Vagina (tissue), 2 donors: ENCODE measurements at places on chromosomes 13 and 19. TPM values are rescaled to one million over a fixed set of nuclear protein-coding genes. Genes with fewer than 3 reads are reported as not detected.

ZNF878 gene
- 0.49 TPM for total RNA-seq

NALCN gene
- 1.7 TPM for total RNA-seq

- DNase-seq = no peak
Observed at GRCh38 chr13:80931118-80931517, 590.2 kb upstream of the SPRY2 start.

GRCh38 chr13:107395927-107396662 is 819.2 kb downstream of the LIG4 start:
- no peak for DNase-seq
